ENCODE measurements at places on chromosomes 12 and 14.

DNA sequence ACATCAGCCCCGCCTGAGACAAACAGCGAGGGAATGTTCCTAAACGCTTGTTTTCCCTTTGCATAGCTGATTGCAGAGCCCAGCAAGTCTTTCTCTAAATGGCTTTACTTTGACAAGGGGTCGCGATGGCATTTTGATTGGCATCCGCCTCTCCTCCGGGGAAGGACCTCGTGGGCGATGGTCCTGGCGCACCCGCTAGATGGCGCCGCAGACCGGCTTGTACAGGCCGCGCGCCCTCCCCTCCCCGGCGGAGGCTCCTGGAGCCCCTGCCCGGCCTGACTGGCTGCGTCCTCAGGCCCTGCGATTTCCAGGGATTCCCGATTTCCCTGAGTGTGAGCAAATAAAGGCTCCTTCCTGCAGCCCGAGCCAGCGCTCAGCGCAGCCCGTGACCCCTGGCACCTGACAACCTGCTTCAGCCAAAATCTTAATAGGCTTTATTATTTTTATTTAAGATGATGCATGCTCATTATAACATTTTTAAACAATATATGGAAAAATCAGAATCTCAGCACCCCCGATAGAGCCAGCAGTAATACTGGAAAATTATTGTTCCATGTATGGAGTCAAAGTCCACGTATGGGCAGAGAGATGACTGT lies 468.3 kb downstream of the AACS start:
- no peak for DNase-seq

DNA sequence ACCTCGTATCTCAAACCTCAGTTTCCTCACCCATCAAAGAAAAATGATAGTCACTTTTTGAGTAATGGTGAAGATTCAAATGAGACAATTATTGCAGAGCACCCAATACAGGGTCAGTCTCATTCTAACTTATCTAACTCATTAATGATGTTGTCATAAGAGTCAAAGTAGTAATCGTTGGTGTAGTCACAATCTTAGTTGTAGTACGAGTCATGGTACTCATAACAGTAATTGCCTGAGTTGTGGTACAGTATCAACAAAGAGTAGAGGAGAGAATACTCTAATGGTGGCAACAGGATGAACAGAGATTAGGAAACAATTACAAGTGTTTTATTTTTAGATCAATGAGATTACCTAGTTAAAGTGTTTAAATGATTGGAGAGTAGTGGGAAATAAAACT lies 93.6 kb upstream of the TMTC2 start:
- DNase-seq = no peak

- no peak for DNase-seq
Observed at GRCh38 chr12:45336762-45337596, 121.1 kb downstream of the ANO6 start.

- no peak for DNase-seq
Observed at GRCh38 chr12:4819654-4820053, 90.1 kb upstream of the KCNA1 start.

DNA sequence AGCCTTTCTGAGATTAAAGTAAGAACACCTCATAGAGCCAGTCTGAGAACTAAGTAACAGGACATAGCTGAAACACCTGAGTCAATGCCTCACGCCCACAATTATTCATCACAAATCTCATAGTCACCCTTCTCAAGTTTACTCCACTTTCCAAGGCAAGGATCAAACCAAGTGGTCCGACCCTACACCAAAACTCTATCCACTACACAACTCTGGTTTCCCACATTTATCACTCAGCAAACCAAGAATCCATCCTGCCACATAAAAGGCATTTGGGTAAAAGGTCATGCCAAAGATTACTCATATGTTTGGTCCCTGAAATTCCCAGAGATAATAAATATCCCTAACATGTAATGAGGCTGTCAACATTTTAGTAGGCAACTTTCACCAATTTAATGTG lies 144.1 kb downstream of the RPAP3 start:
- no peak for DNase-seq

DNA sequence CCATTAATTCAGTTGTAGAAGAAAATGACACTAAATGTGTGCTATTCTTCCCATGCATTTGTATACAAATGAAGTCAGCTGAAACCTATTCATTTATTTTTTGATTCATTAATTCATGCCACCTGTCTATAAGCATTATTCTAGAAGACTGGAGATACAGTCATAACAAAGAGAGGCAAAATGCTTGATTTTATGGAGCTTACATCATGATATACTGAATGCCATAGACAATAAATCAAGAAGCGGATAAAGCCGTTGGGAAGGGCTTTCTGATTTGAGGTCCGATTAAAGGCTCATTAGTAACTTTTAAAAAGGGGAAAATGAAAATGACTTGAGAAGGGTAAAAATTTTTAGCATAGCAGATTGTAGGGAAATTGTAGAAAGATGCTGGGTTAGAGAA lies 494.9 kb downstream of the RERGL start:
- no peak for DNase-seq

DNA sequence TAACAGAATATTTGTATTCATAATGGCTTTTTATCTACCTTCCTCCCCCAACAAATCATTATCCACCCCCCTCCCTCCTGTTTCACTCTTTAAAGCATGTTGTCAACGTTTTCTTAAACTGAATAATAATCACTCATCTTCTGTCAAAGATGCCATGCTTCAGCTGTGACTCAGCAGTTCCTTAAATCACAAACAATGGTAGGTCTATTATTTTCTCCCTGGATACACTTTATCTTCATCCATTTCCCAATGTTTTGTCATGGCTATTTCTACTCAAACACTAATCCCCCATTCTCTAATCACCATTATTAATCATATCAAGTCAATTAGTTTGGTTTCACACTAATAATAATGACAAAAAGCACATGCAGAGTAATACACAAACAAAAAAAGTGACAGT lies 6.5 kb downstream of the CLEC12B start:
- DNase-seq = no peak

GRCh38 chr12:12613344-12613743 lies 1.7 kb downstream of the CREBL2 start:
- DNase-seq = no peak

- no peak for DNase-seq
Observed at GRCh38 chr12:108525681-108526080, 10.6 kb downstream of the FICD start.

GRCh38 chr14:100306998-100307765 lies 938 bp upstream of the SLC25A29 start:
- no peak for DNase-seq

DNA sequence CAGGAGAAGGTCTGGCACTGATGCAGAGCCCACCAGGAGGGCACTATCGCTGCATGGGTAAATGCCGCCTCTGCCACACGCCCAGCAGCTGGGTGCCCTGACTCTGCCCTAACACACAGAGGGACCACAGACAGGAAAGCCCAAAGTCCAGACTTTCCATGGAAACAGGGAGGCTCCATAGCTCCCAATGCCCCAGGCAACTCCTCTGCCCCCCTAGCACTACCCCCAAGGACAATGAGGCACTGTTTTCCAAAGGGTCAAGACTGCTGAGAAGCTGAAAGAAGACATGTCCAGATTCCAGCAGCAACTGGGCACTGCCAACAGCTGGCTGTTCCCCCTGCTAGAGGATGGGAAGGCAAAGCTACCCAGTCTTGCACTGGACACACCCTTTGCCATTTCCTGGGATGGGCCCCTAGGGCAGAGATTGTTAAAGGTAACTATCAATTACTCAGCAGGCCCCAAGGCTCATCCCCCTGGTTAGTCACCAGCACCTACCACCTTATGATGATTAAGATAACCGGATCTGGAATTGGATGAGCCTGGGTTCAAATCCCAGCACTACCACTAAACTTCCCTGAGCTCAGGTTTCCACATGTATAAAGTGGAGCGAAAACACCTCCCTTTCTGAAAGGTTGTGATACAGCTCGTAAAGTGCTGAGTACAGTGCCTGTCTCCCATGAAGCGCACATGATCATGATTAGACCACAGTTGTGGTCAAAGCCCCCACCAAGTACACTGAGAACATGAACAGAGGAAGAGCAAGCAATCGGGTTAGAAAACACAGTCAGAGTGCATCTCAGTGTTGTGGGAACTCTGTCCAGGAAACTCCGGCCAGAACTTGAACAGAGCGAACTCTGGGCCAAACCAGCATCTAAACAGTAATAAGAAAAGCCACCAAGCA lies 3.3 kb downstream of the PXN start:
- DNase-seq = no peak

GRCh38 chr12:102501773-102502172 lies 21.4 kb upstream of the IGF1 start:
- no peak for DNase-seq

- DNase-seq = no peak
Observed at GRCh38 chr14:69665631-69666030, 54.2 kb downstream of the SUSD6 start.

- DNase-seq = no peak
Observed at GRCh38 chr14:90755661-90756304, 60.4 kb downstream of the TTC7B start.

DNA sequence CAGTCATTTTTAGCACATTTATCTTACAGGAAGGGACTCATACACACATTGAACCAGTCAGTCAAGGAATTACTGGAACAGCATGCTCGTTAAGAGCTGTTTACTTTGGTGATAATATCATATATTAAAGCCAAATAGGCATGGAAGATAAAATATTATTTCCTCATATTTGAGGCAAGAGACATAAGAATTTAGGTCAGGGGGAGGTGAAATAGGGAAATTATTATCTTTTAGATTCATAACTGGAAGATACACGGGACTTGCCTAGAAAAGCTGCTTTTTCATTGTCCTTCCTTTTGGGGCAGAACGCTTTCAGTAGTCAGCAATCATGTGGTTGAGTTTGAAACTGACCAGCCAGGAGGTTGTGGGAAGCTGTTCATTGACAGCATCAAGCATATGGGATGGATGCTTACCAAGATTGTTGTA lies 72.5 kb downstream of the NTN4 start:
- no peak for DNase-seq

GRCh38 chr14:76776428-76777251 lies 15.4 kb downstream of the VASH1 start:
- no peak for DNase-seq

DNA sequence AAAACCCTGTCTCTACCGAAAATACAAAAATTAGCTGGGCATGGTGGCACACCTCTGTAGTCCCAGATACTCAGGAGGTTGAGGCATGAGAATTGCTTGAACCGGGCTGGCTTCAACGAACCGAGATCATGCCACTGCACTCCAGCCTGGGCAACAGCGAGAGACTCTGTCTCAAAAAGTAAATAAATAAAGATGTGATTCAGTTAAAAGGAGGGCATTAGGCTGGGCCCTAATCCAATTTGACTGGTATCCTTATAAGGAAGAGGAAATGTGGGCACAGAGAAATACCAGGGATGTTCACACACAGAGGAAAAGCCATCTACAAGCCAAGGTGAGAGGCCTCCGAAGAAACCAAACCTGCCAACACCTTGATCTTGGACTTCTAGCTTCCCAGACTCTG lies 10.1 kb upstream of the DCAF4 start:
- DNase-seq = no peak

DNA sequence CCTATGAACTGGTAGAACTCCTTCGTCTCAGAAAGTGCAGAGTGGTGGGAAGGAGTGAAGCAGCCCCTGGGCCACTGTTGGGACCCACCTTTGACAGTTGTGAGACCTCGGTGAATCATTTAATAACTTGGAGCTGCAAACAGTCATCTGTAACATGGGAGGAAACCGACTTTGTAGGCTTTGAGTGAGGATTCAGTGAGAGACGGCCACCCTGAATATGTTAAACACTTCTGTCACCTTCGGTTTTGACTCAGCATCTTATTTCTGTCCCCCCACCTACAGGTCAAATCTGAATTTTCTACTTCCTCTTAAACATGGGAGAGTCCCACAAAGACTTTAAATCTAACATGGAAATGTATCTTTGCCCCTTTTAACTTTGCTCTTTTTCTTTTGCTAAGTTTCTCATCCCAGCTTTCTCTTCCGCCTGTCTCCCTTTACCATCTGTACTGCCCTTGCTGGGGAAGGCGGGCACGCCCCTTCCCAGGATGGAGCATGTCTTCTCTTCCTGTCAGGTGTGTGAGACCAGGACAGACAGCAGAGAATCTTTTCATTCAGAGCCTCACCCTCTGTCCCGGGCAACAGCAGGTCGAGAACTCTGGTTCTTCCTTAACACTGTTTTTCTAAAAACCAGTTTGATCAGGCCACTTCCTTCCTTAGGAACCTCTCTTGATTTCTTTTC lies 37.1 kb downstream of the ZC3H14 start:
- no peak for DNase-seq
